Osteoblast (primary cell): ENCODE measurements at places on chromosomes 6 and 20. TPM values are rescaled to one million over a fixed set of nuclear protein-coding genes. Genes with fewer than 3 reads are reported as not detected.

- H3K4me3 ChIP-seq: no peak overlapping the region
- H3K27me3 ChIP-seq: no peaks in the 10 kb centered on the region
- DNase-seq: peak; percentile 37
- H3K36me3 ChIP-seq: no peaks in the 10 kb centered on the region
Observed at GRCh38 chr6:80523531-80523997, 417.1 kb downstream of the BCKDHB start.

DNA sequence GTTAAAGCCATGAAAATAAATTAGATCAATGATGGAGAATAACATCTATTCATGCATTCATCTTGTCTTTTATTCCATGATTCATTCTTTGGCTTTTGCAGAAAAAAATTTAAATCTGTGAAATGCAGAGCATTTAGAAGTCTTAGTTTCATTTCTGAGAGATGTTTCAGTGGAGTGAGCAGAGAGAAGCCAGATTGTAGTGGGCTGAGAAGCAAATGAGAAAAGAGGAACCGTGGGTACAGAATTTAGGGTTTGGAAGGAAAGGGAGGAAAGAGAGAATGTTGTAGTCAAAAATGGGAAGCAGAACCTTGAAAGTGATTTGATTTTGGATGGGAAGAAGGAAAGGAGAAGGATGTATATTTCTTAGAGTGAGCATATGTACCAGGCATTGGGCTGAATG, 260.3 kb upstream of the MAN1A1 start:
- no peak overlapping the region for H3K4me3 ChIP-seq
- H3K27ac ChIP-seq: no peak overlapping the region
- no peaks in the 10 kb centered on the region for H3K27me3 ChIP-seq
- no peaks in the 10 kb centered on the region for H3K36me3 ChIP-seq
- DNase-seq: no peak
- peaks cover 18% of the 10 kb centered on the region for H3K4me1 ChIP-seq

DUSP15 gene
- 1.2 and 1.4 TPM in 2 replicates for total RNA-seq

- no peak for DNase-seq
- H3K27me3 ChIP-seq: no peaks in the 10 kb centered on the region
- no peaks in the 10 kb centered on the region for H3K36me3 ChIP-seq
- H3K27ac ChIP-seq: no peak overlapping the region
- H3K4me1 ChIP-seq: peaks cover 5% of the 10 kb centered on the region
Observed at GRCh38 chr6:129661536-129662405, 48.2 kb downstream of the ARHGAP18 start.

DNA sequence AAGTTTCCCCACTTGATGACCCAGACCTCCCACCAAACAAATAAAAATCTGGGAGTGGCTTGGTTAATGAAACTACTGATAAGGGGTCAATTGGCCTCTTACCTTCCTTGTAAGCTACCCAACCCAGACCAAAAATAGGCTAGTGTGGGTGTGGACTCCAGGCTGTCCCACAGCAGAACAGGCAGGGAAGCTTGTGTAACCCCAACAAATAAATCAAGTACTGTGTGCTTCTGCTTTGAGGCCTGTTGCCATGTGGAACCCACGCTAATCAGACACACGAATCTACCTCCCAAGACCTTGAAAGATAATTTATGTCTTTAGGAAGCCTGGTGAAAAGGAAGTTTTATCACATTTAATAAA, 33.7 kb upstream of the PAQR8 start:
- no peaks in the 10 kb centered on the region for H3K27me3 ChIP-seq
- H3K4me3 ChIP-seq: no peak overlapping the region
- peaks cover 5% of the 10 kb centered on the region for H3K4me1 ChIP-seq

DLGAP4 gene
- 17.4 and 18.1 TPM in 2 replicates for total RNA-seq

DNA sequence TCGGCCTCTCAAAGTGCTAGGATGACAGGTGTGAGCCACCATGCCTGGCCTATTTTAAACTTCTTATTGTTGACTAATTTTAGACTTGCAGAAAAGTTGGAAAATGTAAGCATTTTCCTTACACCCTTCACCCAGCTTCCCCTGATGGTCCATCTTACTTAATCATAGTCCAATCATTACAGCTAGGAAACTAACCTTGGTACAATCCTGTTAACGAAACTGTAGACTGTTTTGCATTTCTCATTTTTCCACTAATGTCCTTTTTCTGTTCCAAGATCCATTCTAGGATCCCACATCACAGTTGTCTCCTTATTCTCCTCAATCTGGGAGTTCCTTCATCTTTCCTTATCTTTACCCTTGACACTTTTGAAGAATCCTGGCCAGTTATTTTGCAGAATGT, 659 bp upstream of the GFRA4 start:
- DNase-seq: peak; percentile 61
- no peak overlapping the region for H3K27ac ChIP-seq

GRCh38 chr6:126204598-126204997, 135.3 kb upstream of the CENPW start:
- H3K4me3 ChIP-seq: no peak overlapping the region
- H3K4me1 ChIP-seq: no peaks in the 10 kb centered on the region
- H3K36me3 ChIP-seq: no peaks in the 10 kb centered on the region
- no peak overlapping the region for H3K27ac ChIP-seq

DNA sequence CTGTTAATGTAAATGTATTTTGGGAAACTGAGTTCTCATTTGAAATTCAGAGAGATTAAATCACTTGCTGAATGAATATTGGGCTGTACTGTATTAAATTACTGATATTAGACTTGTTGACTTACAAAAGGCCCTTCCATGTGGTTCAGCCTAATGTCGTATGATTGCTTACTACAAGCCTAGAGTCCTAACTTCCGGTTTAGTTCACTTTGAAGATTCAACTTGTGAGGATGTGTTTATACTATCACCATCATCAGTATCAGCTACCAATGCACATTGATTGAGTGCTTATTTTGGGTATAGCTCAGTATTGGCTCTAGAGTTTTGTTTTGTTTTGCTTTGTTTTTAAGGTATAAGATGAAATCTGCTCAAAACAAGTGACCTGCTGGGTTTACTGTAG, 48.3 kb downstream of the FAM217A start:
- no peak overlapping the region for H3K4me3 ChIP-seq
- no peak overlapping the region for H3K27ac ChIP-seq
- no peaks in the 10 kb centered on the region for H3K4me1 ChIP-seq
- DNase-seq: no peak
- peaks cover 16% of the 10 kb centered on the region for H3K36me3 ChIP-seq

AK9 gene
- total RNA-seq: 5.8 and 6.5 TPM in 2 replicates

DNA sequence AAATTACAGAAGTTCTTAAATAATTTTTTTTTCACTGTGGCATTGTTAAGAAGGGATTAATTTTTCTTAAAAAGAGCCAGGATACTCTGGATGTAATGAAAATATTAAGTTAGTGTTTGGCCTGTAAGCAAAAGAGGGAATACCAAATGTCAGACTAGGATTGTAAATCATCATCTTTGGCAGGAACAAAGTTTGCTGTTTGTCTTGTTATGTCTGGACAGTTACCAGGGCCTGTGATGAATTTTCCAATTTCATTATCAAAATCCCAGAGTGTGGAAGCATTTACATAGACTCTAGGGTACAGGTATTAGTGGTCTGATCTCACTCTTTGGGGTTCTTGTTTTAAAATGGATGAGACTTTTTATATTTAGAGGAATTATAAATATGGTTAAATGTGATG, 26.1 kb downstream of the CEP57L1 start:
- peak overlapping the region; percentile 13 for H3K27ac ChIP-seq
- H3K27me3 ChIP-seq: no peaks in the 10 kb centered on the region
- H3K4me3 ChIP-seq: no peak overlapping the region
- H3K36me3 ChIP-seq: no peaks in the 10 kb centered on the region

GRCh38 chr6:168408504-168409136, 32.4 kb upstream of the SMOC2 start:
- DNase-seq: peak; percentile 41
- H3K4me1 ChIP-seq: no peaks in the 10 kb centered on the region
- H3K4me3 ChIP-seq: no peak overlapping the region
- no peak overlapping the region for H3K27ac ChIP-seq
- H3K27me3 ChIP-seq: no peaks in the 10 kb centered on the region

GRCh38 chr6:56370561-56371211, 123.3 kb upstream of the COL21A1 start:
- peak overlapping the region; percentile 73 for H3K27ac ChIP-seq
- H3K36me3 ChIP-seq: no peaks in the 10 kb centered on the region
- no peaks in the 10 kb centered on the region for H3K27me3 ChIP-seq
- H3K4me3 ChIP-seq: peak overlapping the region; percentile 34
- DNase-seq: peak; percentile 53

RFX6 gene
- total RNA-seq: not detected in 2 replicates

PREX1 gene
- 12.7 and 14.1 TPM in 2 replicates for total RNA-seq

DNA sequence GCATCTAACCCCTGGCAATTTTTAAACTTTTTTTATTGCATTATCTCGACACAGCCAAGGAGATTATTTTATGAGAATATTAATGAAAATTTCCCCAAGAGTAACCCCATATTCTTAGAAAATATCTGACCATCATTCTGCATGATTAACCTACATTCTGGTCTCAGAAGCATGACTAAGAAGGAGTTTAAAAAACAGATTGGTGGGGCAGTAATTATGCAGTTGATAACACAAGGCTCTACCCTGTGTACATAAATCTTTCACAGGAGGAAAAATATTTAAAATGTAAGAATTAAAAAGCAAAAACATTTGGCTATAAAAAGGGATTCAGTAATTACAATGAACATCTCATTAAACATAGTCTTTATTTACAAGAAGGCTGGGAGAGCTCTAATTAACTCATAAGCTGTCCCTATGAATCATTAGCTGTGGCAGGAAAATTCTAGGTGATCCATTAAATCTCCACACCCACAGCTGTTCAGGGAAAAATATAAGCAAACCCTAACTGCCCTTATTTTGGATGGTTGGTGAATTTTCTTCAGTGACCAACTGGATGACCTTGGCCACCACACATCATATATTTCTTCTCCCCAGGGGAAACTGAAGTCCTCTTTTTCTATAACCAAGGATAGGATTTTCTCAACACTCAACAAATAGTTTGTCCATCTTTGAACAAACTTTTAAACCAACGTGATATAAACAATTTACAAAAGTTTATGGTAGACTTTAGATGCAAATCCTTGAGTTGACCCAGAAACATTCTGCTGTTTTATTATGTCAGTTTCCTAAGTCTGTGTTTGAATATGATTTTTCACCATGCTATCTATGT, 59.5 kb downstream of the PDE7B start:
- DNase-seq: no peak
- H3K27me3 ChIP-seq: no peaks in the 10 kb centered on the region
- no peak overlapping the region for H3K4me3 ChIP-seq
- no peak overlapping the region for H3K27ac ChIP-seq
- H3K4me1 ChIP-seq: peaks cover 12% of the 10 kb centered on the region

GRCh38 chr20:34491226-34491931, 24.8 kb upstream of the DYNLRB1 start:
- no peak overlapping the region for H3K4me3 ChIP-seq
- no peak for DNase-seq
- H3K36me3 ChIP-seq: peaks cover 90% of the 10 kb centered on the region
- no peaks in the 10 kb centered on the region for H3K4me1 ChIP-seq
- H3K27me3 ChIP-seq: no peaks in the 10 kb centered on the region
- no peak overlapping the region for H3K27ac ChIP-seq

VGLL2 gene
- not detected in 2 replicates for total RNA-seq

KCNB1 gene
- under 0.01 TPM in 2 replicates for total RNA-seq

PBX2 gene
- 17.4 and 18.6 TPM in 2 replicates for total RNA-seq

PBOV1 gene
- total RNA-seq: not detected in 2 replicates

PCSK2 gene
- total RNA-seq: not detected in 2 replicates
